Progenitor cell of endocrine pancreas (in vitro differentiated cells): ENCODE measurements at places on chromosomes 5 and 9. TPM values are rescaled to one million over a fixed set of nuclear protein-coding genes. Genes with fewer than 3 reads are reported as not detected.

AGXT2 gene
- total RNA-seq, result not detected in 2 replicates

CANX gene
- 571 and 574 TPM in 2 replicates for total RNA-seq

CCL27 gene
- 0.67 and 1.6 TPM in 2 replicates for total RNA-seq

HTR1A gene
- total RNA-seq, result not detected in 2 replicates

PCDHB9 gene
- total RNA-seq, result 7.5 and 8.0 TPM in 2 replicates

SLC36A3 gene
- not detected in 2 replicates for total RNA-seq

MRPS2 gene
- total RNA-seq, result 36.5 and 40.0 TPM in 2 replicates

FCN2 gene
- total RNA-seq, result not detected in 2 replicates

GPR150 gene
- not detected in 2 replicates for total RNA-seq
